ENCODE measurements at places on chromosomes 7 and 10.

GRCh38 chr10:35306852-35307251, 29.5 kb upstream of the CCNY start:
- no peak for DNase-seq

- DNase-seq: no peak
Observed at GRCh38 chr7:16668978-16669377, 23.0 kb downstream of the BZW2 start.

DNA sequence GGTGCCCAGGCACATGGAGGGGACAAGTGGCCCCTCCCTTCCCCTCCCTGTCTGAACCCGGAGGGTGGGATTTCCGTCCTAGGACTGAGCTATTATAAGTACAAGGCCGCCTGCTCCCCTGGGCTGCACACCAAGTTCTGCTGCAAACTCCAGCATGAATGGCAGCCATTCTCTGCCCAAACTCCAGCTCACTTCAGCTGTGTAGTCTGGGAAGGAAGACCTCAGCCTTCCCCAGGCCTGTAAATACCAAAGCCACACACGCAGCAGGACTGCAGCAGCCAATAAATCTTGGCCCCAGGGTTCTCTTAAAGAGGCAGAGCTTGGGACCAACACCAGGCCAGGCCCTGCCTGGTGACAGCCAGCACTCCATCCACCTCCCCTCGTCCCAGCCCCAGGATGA, 291.3 kb upstream of the ZMIZ1 start:
- DNase-seq: no peak

GRCh38 chr10:35487336-35488034, 117.7 kb upstream of the GJD4 start:
- no peak for DNase-seq

DNA sequence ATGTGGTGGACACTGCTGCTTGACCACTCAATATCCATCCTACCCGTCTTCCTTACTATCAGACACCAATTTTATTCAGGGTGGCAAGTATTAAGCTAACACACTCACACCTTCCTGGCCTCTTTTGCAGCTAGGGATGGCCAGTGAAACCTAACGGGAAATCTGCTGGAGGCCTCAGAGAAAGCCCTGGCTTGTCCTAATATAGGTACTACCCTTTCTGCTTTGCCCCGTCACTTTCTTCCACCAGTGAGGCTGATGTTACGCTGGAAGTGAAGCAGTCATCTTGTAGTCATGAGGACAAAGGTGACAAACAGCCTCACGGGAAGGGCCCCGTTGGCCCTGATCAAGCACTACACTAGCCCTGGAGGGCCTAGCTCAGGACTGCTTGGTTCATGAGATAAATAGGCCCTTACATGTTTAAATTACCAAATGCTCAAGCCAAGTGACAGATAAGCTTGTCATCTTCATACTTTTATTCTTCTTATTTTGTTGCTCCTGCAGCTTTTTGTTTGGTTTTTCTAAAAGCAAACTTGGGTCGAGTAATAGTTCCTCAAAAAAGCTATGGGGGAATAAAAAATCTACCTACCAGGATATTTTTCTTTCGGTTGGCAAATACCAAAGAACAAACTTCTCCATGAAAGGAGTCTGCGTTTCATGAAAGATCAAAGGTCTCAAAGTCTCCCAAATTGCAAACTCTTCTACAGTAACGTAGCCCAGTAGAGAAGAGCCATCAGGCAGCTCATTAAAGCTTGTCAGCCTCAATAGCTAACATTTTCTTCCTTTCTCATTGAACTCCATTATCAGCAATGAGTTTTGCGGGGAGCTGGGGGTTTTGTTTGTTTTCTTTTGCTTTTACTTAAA, 17.5 kb downstream of the CREB3L2 start:
- no peak for DNase-seq

DNA sequence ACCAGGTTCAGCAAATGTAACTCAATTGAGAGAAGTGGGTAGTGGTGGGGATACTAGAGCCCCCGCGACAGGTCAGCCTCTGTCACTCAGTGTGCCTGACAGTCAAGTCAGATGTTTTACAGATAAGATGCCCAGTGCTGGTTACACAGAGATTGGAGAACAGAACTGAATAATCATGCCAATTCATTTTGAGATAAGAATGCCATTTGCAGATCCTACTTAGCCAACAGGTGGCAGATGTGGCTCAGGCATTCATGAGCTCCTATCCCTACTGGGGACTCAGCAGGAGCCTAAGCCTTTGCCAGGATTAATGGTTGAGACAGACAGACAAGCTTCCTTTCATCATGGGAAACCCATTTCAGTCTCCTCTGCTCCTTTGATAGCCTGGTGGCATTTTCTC, 137.8 kb downstream of the MAPK8 start:
- DNase-seq: no peak

Measured in activated naive CD4-positive, alpha-beta T cell treated with anti-CD3 and anti-CD28 coated beads, Interleukin-2, amount 50 U/mL, for 16 hours (primary cell).